Stimulated activated CD4-positive, alpha-beta T cell treated with anti-CD3 and anti-CD28 coated beads, Interleukin-4, amount 100 ng/mL, for 1 hour (primary cell): ENCODE measurements at places on chromosomes 5 and 9.
A peak's percentile ranks its signal among the peaks of the same experiment; 100 is the strongest.

DNA sequence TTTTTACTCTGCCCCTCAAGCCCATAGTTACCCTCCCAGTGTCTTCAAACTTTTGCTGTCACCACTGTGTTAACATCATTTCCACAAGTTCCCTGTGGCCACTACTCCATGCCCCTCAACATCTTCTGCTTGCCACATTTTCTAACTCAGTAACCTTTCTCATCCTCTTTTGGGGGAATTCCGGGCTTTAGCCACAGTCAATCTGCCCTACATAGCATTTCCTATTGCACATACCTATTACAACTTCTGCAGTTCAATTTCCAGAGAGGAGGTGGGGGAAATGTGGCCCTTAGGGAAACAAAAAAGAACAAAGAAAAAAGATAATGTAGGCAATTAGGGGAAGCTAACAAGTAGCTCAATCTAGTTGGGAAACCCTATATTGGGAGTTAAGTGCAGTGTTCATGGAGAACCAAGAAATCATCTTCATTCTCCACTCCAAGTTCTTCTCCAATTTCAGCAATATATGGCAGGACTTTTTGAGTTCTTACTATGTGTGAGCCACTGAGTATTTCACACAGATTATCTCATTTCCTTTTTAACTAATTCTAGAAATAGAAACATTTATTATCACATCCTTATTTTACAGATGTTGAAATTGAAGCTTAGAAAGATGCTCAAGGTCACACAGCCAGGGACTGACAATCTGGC lies 40.2 kb upstream of the LPAR1 start:
- no peak for DNase-seq

DNA sequence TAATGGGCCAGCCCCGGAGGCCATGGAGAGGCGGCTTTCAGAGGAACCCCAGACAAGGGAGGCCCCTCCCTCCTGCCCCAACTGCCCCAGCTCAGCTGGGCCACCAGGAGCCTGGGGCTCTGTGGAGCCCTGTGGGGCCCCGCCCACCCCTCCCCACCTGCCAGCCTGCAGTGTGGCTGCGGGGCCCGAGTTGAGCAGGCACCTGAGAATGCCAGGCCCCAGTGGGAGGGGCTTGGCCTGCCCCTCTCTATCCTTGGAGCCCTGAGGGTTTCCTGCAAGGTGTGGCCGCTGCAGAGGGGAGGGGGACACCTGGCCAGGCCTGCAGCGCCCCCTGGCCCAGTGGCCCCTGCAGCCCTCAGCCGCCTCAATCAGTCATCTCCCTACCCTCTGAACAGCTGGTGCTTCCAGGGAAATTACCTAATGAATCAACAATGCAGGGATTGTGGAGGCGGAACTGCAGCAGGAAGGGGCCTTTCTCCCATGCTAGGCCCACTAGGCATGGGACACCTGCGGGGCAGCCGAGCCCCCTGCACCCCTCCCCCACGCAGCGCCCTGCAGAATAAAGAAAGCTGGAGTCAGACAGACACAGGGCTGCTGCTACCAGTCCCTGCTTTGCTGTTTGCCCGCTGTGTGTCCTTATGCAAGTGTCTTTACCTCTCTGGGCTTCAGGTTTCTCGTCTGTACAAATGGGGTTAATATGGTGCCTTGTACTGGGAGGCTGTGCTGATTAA lies 48.0 kb downstream of the LMX1B start:
- DNase-seq: no peak

DNA sequence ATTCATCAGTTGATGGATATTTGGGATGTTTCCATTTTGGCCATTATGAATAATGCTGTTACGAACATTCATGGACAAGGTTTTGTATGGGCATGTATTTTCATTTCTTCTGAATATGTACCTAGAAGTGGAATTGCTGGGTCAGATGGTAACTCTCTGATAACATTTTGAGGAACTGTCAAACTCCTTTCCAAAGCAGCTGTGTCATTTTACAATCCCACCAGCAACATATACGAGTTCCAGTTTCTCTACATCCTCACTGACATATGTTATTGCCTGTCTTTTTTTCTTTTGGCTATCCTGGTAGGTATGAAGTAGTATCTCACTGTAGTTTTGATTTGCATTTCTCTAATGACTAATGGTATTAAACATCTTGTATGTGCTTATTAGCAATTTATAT lies 86.7 kb downstream of the PRKACG start:
- no peak for DNase-seq

- no peak for DNase-seq
Measured at GRCh38 chr9:89623925-89624420, 19.2 kb downstream of the GADD45G start.

GRCh38 chr9:125782718-125783117 lies 35.5 kb downstream of the PBX3 start:
- DNase-seq: no peak

GRCh38 chr9:14315875-14316601 lies 2.1 kb upstream of the NFIB start:
- DNase-seq: no peak

DNA sequence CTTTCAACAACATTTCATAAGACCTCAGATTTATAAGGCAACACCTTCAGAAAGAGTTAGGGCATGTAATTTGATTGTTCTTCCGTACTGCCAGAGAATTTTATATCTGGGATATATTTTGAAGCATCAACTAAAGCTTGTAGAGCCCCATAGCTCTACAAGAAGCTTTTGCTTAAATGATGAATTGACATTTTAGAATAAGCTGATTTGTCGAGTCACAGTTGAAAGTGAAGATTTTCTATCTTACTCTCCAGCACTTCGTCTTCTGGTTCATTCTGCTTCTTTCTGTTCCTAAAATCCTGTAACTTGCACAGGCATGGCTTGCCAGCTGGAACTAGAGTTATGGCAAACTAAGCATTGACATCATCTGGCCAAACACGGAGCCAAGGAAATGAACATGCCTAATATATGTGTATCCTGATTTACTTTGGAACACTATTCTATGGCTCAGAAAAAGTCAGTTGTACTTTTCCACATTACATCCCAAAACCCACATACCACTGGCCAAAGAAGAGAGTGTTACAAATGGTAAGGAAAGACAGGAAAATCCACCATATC lies 68.6 kb upstream of the MAST4 start:
- DNase-seq: no peak

DNA sequence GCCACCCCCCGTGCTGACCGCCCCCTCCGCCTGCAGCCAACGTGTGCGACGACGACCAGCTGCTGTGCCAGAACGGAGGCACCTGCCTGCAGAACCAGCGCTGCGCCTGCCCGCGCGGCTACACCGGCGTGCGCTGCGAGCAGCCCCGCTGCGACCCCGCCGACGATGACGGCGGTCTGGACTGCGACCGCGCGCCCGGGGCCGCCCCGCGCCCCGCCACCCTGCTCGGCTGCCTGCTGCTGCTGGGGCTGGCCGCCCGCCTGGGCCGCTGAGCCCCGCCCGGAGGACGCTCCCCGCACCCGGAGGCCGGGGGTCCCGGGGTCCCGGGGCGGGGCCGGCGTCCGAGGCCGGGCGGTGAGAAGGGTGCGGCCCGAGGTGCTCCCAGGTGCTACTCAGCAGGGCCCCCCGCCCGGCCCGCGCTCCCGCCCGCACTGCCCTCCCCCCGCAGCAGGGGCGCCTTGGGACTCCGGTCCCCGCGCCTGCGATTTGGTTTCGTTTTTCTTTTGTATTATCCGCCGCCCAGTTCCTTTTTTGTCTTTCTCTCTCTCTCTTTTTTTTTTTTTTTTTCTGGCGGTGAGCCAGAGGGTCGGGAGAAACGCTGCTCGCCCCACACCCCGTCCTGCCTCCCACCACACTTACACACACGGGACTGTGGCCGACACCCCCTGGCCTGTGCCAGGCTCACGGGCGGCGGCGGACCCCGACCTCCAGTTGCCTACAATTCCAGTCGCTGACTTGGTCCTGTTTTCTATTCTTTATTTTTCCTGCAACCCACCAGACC lies 80.2 kb downstream of the NTNG2 start:
- peak; percentile 52 for DNase-seq

- DNase-seq: no peak
Measured at GRCh38 chr5:148855249-148856008, 29.0 kb downstream of the ADRB2 start.

GRCh38 chr5:134125039-134126015 lies 10.8 kb downstream of the TCF7 start:
- no peak for DNase-seq

DNA sequence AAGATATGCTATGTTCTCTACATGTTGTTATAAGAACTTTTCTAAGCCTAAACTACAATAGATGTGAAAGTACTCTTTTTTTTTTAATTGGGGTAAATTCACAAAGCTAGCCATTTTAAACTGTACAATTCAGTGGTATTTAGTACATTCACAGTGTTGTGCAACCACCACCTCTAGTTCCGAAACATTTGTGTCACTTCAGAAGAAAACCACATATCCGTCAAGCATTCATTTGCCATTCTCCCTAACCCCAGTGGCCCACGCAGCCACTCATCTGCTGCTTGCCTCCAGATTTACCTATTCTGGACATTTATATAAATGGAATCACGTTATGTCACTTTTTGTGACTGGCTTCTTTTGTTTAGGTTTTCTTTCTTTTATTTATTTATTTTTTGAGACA lies 43.1 kb downstream of the SPTAN1 start:
- no peak for DNase-seq

DNA sequence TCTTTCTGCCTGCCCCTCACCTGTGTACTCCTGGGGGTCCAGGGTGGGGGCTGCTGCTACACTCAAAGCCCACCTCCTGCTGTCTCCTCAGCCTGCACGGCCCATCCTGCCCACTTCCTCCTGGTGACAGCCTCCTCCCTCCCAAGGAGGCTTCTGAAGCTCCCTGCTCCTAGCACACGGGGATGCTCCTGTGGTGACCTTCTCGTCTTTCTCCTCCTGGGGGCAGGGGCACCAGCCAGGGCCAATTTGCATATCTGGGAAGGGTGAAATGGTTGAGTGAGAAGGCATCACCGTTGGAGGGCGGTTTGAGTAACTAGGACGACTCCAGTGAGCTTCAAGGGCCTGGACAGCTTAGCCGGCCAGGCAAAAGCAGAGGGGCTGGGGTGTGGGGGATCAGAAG lies 51.9 kb upstream of the COL5A1 start:
- no peak for DNase-seq

DNA sequence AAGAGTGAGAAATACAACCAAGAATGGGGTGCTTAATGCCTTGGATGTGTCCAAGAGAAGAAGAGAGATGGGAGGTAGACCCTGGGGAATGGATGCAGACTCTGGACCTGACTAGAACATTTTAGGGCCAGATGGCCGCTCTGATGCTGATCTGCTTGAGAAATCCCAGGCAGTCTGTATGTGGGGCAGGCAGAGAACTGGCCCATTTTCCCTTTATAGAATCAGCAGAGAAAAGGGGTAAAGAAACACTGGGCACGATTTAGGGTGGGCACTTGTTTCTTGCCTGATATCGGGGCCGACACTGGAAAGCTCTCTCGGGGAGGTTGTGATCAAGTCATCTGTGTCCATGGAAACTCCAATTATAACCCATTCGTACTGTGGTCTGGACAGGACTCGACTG lies 118.5 kb upstream of the FSTL4 start:
- DNase-seq: no peak

- DNase-seq: no peak
Measured at GRCh38 chr5:3124410-3124809, 372.9 kb upstream of the IRX2 start.

- no peak for DNase-seq
Measured at GRCh38 chr5:16671208-16671607, 54.4 kb upstream of the RETREG1 start.

DNA sequence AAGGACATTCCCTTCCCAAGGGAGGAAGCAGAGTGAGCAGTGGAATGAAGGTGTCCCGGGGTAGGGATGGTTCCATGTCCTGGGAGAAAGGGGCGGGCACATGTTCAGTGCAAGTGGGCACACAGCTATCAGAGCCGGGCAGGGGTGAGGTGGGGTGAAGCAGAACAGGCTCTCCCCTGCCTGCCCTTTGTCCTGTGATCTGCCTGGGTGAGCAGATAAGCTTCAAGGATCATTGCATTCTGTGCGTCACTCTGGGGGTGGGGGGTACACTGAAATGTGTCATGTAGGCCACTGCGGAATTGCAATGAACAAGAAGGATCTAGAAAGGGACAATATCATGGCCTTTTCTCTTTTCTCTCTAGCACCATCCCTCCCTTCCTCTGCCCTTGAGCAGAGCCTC lies 61.7 kb upstream of the SHB start:
- no peak for DNase-seq

- DNase-seq: no peak
Measured at GRCh38 chr5:180026320-180026719, 45.2 kb downstream of the RNF130 start.

DNA sequence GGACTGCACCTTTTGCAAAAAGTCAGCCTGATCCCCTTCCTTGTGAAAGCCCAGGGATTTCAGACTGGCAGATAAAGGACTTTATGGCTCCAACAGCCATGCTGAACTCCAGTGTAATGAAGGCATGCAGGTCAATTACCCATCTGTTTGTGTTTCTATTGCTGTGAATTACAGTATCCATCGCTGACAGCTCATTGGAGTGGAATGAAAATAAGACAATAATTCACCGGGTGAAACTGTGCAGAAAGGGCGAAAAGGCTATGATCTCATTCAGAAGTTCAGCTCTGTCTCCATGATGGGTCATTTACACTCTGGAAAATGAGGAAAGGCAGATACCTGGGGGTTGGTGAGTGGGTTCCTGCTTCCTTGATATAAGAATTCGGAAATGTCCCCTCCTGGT lies 148.0 kb downstream of the BRINP1 start:
- DNase-seq: no peak

DNA sequence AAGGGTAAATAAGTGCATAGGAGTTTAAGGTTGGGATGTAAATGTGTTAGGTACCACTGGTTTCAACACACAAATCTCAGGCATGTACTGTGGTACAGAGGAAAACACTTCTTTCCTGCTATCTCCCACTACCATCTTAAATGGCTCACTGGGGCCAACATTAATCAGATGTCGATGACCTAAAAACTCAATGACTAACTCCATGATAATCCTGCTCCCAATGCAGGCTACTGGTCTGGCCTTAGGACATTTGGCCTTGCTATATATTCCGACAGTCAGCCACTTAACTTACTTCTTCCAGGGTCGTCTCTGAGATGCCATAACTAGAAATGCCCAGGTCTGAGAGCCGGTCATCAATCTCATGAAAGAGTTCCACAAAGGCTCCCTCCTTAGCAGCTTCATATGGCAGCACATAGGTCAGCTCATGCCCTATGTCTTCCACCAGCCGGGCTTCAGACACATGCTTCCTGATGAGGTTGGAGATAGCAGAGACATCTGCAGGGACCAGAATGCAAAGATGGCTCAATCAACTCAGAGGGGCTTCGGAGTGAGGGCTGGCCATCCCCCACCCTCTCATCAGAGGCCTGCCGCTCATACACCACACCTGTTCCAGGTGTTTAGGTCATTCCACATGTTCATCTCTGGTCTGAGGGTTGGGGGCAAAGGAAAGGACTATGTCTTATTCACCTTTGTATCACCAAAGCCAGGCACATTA lies 52.1 kb downstream of the NIPSNAP3B start:
- no peak for DNase-seq

GRCh38 chr5:2188661-2189060 lies 305.9 kb upstream of the IRX4 start:
- no peak for DNase-seq

- no peak for DNase-seq
Measured at GRCh38 chr5:88503041-88503345, 234.3 kb upstream of the TMEM161B start.

- peak; percentile 28 for DNase-seq
Measured at GRCh38 chr5:150672237-150672883, 11.3 kb downstream of the MYOZ3 start.
